ENCODE measurements at places on chromosomes 5 and 9.

DNA sequence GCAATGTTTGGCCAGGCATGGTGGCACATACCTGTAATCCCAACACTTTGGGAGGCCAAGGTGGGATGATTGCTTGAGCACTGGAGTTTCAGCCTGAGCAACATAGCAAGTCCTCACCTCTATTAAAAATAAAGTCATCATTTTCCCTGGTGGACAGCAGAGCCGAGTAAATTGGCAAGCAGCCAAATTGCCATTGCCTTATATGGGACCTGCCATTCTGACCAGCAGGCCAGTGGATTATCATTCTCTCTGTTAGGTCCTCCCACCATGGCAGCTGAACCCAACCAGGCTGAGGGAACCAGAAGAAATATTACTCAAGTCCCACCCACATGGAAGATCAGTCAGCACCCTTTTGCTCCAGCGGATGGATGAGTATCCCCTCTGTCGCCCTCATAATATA lies 1829.9 kb downstream of the EFNA5 start:
- no peak for DNase-seq

DNA sequence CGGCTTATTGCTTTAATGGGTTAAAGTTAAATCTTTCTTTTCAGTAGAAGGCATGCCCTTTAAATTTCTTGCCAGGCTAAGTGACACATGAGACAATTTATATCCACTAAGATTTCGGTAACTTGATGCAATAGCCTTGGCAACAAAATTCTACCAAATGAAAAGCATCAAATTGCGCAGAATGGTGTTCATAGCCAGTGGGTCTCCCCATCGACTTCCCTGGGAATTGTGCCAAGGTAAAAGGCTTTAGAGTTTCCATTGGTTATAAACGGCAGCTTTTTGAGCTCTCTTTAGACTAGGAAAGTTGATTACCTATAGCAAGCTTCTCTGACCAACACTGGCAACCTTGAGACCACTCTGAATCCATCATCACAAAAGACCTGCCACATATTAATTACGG lies 358.4 kb downstream of the ARRDC3 start:
- DNase-seq, result no peak

DNA sequence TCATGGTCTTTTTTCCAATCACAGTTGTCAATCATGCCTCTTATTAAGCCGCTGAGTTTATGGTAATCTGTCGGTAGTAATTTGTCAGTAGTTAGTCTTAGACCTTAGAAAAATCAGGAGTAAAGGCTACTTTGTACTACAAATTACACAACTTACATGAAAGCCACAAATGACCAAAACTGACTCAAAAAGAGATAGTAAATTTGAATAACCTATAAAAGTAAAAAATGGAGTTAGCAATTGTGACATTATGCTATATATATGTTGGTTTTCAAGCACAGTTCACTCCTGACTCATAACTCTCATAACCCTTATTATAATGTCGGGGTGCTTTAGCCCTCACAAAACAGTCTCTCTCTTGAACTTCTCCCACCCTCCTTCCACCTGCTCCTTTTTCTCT lies 251.8 kb downstream of the ROR2 start:
- no peak for DNase-seq

DNA sequence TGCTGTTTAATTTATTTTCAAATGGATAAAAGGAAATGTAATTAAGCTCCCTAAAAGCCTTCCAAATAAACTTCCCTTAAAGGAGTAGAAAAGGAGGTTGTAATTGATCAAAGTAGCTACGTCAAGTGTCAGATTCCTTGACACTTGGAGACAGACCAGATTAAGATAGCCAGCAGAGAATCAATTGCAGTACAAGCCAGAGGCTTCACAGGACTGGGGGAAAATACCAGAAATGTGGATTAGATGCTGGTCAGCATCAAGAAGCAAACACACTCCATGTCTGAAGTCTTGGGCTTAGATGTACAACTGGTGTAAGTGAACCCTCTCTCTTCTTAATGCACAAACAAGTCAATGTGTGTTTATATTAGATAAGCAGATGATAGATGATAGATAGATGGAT lies 184.9 kb upstream of the TAS2R1 start:
- no peak for DNase-seq

DNA sequence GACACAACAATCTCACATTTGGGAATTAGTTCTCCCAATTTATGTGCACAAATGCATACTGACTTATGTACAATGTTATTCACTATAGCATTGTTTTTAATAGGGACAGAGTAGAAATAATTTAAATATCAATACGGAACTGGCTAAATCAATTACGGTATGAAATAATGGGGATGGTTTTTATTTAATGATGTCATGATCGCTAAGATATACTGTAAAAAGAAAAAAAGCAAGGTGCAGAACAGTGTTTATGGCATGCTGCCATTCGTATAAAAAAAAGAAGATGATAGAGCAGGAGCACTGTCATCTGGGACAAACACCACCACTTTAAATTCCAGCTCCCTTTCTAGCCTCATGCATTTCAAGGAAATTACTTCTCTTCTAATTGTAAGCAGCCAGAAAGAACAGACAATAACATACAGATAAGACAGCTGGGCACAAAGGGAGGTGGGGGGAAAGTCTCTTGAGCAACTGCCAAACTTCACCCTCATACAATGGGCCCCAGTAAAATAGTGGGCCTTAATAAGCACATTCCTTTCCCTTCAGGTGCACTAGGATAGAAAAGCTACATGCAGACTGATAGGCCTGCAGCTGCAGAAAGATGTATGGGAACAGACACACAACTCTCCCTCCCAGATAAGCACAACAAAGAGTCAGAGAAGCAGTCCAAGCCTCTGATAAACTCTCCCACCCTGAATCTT lies 8.4 kb downstream of the SREK1IP1 start:
- DNase-seq, result no peak

GRCh38 chr5:90342576-90342975 lies 67.0 kb downstream of the CETN3 start:
- DNase-seq, result no peak

GRCh38 chr9:105993921-105994715 lies 299.8 kb downstream of the TMEM38B start:
- DNase-seq, result no peak

DNA sequence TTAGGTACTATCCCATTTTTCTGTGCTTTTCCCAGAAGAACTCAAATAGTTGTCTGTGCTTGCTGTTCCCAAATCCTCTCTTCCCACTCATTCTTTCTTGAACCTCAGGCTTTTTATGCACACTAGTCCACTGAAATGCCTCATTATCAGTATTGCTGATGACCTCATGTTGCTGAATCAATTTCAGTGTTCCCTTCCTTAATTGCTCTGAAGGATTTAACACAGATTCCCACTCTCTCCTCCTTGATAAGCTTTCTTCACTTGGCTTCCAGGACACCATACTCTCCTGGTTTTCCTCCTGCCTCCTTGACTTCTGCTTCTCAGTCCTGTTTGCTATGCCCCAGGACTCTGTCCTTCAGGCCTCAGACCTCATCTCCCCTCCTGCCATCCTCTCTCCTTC lies 298.5 kb downstream of the ARHGAP26 start:
- DNase-seq, result no peak

DNA sequence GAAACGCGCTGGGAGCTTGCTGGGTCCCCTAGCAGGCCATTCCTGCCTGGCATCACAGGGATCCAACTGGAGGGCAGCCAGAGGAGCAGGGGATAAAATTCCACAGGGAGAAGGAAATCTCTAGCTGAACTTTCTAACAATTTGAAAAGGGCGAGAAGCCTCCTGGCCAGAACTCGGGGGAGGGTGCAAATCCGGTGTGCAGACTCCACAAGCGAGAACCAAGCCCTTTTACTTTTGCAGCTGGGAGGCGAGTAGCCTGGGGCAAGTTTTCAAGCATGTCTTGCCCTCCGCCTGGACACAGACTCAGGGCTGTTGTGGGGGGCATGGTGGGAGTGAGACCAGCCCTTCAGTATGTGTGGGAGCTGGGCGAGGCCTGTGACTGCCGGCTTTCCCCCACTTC lies 14.3 kb upstream of the POU5F2 start:
- DNase-seq, result no peak
